ENCODE measurements at places on chromosomes 5 and 9.
A peak's percentile ranks its signal among the peaks of the same experiment; 100 is the strongest.

DNA sequence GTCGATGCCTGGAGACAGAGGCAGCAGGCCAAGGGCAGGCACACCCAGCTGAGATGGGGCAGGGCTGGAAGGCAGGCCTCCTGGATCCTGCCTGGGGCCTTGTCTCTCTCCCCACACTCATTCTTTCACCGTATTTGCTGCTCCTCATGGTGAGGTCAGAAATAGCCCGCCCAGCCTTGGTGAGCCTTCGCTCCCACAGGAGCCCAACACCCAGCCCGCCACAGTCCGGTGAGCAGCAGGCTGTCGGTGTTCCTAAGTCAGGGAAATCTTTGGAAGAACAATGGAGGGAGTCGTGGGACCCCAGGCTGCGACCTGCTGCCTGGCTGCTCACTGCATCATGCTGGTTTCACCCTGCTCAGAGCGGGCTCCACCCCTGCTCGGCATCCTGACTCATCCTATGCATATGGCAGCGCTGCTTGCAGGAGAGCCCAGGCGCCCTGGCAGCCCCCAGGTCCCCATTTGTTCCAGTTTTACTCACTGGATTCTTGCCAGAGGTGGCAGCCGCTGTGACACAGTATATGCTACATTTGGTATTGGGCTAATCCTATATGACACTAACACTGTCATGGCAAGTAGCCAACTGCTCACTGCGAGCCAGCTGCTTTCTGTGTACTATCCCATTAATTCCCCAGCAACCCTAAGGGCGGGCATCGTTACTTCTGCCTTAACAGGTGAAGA lies 53.2 kb upstream of the NCS1 start:
- no peak for DNase-seq

GRCh38 chr5:111997711-111998110 lies 240.7 kb upstream of the NREP start:
- no peak for DNase-seq

GRCh38 chr9:27569406-27569805 lies 3.9 kb downstream of the C9orf72 start:
- no peak for DNase-seq

- no peak for DNase-seq
Observed at GRCh38 chr9:69149321-69149807, 24.7 kb upstream of the TJP2 start.

DNA sequence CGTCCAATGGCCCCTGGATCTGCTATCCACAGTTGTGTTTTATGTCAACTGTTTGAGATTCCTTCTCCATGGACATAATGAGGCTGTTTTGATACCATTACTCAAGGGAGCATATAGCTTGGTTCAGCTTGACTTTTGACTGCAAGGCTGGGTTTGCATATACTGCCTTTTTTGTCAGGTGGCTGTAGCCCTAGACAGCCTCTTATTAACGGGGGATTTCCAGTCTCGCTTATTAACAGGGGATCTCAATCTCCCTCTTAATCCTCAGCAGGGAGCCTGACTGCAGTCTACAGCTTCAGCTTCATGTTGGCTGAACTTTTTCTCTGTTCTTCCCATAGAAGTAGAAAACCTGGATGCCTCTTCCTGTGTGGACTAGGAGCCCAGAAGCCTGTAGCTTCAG lies 73.7 kb upstream of the TNC start:
- no peak for DNase-seq

DNA sequence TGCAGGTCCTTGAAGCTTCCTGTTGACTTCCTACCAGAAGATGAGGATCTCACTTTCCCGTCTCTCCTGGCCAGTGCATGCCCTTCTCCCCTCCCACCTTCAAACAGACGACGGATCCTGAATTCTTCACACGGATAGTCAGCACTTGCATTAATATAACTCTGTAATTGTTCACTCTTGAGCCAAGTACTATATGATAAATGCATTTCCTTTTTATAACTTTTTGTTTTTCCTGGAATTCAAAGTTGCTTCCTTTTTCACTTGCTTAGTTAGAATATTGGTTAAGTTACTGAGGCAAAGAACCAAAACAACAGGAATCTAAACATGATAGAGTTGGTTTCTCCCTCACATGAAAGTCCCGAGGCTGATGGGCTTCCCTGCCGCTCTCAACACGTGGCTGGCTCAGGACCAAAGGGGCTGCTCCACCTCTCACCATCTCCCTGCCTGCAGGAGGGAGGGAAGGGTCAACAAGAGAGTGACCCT lies 20.2 kb upstream of the EGFL7 start:
- DNase-seq = no peak

GRCh38 chr9:105647595-105648349 lies 14.5 kb upstream of the TAL2 start:
- no peak for DNase-seq

GRCh38 chr9:38195737-38196161 lies 126.7 kb upstream of the SHB start:
- DNase-seq = no peak

GRCh38 chr9:33452828-33453271 lies 5.5 kb upstream of the AQP3 start:
- peak; percentile 62 for DNase-seq

DNA sequence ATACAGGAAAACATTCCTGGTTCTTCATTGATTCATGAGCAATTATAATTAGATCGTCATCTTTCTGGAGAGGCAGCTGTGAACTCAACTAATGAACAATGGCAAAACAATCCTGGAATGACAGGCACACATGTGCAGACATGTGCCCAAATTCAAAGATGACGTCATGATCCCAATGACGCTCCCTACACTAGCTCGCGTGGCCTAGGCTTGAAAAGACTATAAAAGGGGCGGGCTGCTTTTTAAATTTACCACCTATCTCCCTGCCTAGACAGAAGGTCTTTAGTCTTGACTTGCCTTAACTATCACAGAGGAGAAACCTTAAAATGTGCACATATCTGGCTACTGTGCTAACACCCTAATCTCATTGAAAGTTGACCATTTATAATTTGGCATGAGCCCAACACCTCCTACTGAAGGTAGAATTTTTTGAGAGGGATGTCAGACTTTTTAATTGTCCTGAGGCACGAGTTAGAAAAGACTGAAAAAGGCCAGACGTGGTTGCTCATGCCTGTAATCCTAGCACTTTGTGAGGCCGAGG lies 88.2 kb downstream of the PRRT1B start:
- no peak for DNase-seq

DNA sequence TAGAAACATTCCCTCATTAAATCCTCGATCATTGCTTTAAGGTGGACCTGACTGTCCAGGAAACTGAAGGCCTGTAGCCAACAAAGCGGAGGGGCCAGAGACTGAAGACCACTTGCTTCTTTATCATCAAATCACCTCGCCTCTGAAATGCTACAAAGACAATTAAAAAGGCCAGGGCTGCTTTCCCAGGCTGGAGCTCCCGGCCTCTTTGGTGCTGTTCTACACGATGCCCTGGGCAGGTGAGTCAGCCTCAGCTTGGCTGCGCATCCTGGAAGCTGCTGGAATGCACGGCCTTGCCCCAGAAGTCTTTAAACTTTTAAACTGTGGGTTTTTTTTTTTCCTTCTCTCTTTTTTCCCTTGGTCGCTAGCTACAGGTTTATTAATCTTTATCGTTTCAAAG lies 46.5 kb downstream of the SH3PXD2B start:
- DNase-seq = no peak

DNA sequence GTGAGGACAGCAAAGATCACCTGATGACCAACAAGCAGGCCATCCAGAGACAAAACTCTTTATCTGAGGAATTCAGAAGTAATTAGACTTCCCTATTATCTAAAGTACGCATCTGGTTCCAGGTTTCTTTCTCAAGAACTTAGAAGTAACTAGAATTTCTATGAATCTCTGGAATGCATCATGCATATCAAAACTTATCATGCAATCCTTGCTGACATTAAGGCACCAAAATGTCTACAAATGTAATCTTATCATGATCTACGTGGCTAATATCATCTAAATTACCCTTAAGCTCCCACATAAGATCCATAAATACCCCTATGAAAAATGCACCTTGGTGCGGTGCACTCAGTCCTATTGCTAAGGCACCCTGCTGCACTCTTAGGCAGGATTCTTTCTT lies 488.1 kb upstream of the TLE4 start:
- no peak for DNase-seq

GRCh38 chr5:131983244-131983771 lies 28.1 kb downstream of the ACSL6 start:
- no peak for DNase-seq
